ENCODE measurements at places on chromosomes 1 and 21. TPM values are rescaled to one million over a fixed set of nuclear protein-coding genes. Genes with fewer than 3 reads are reported as not detected.

ZNF670 gene
- total RNA-seq: 4.5 TPM

DYNLT4 gene
- not detected for total RNA-seq

SPRR2B gene
- total RNA-seq: not detected

TTC24 gene
- not detected for total RNA-seq

OR2AK2 gene
- total RNA-seq: not detected

NDUFS5 gene
- total RNA-seq: 354 TPM

B4GALT3 gene
- total RNA-seq: 27.3 TPM

KRTAP19-5 gene
- not detected for total RNA-seq

DCDC2B gene
- not detected for total RNA-seq

C1QB gene
- not detected for total RNA-seq

MIXL1 gene
- not detected for total RNA-seq

C1orf141 gene
- not detected for total RNA-seq

SLAMF6 gene
- not detected for total RNA-seq

TMCC2 gene
- 1.8 TPM for total RNA-seq

POFUT2 gene
- total RNA-seq: 18.3 TPM

ANKRD34A gene
- total RNA-seq: 1.0 TPM

DIO1 gene
- not detected for total RNA-seq

TNFRSF8 gene
- total RNA-seq: 0.07 TPM

INSRR gene
- not detected for total RNA-seq

TNFRSF18 gene
- total RNA-seq: 0.85 TPM

CR1L gene
- total RNA-seq: not detected

FAM3B gene
- not detected for total RNA-seq

PAX7 gene
- total RNA-seq: not detected

FCRL4 gene
- total RNA-seq: not detected

GRHL3 gene
- 2.2 TPM for total RNA-seq

DPYD gene
- 3.0 TPM for total RNA-seq

FGR gene
- total RNA-seq: not detected

S100A16 gene
- total RNA-seq: 1,000 TPM

MATN1 gene
- total RNA-seq: 0.07 TPM

DCST1 gene
- total RNA-seq: not detected

SELENBP1 gene
- 1.6 TPM for total RNA-seq

NTRK1 gene
- total RNA-seq: not detected

ZNF648 gene
- not detected for total RNA-seq

NBPF4 gene
- total RNA-seq: not detected

RGS18 gene
- total RNA-seq: 0.48 TPM

ERICH3 gene
- not detected for total RNA-seq

APCS gene
- total RNA-seq: not detected

FCRLA gene
- total RNA-seq: 0.53 TPM
